ENCODE measurements at places on chromosomes 2 and 18. TPM values are rescaled to one million over a fixed set of nuclear protein-coding genes. Genes with fewer than 3 reads are reported as not detected.

GRCh38 chr2:171104379-171104778, 56.3 kb downstream of the TLK1 start:
- H3K36me3 ChIP-seq = no peaks in the 10 kb centered on the region
- no peaks in the 10 kb centered on the region for H3K4me1 ChIP-seq
- no peaks in the 10 kb centered on the region for H3K27me3 ChIP-seq
- no peak overlapping the region for H3K4me3 ChIP-seq
- DNase-seq = no peak

DNA sequence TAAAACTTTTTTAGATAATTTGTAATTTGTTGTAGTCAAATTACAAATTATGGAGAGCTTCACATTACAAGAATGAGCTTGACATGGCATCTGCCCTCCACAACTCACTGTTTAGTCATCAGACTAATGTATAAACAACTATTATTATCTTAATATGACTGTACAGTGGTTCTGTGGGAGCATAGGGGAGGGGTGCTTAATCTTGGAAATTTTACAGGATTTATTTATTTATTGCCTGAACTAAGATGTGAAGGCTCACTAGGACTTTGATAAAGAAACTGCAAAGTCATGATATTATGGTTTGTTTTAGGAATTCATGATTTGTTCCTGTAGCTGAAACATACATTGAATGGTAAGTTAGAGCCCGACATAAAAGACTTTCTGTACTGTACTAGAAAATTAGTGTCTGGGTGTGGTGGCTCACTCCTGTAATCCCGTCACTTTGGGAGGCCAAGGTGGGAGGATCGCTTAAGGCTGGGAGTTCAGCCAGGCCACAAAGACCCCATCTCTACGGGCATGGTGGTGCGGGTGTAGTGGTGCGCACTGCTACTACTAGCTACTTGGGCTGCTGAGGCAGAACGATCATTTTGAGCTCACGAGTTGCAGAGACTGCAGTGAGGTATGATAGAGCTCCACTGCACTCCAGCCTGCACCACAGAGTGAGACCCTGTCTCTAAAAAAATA, 2.1 kb downstream of the MARCHF7 start:
- H3K36me3 ChIP-seq = no peaks in the 10 kb centered on the region
- DNase-seq = no peak
- H3K4me1 ChIP-seq = peaks cover 9% of the 10 kb centered on the region
- H3K4me3 ChIP-seq = no peak overlapping the region

- no peaks in the 10 kb centered on the region for H3K27me3 ChIP-seq
- peaks cover 2% of the 10 kb centered on the region for H3K4me1 ChIP-seq
- no peak overlapping the region for H3K27ac ChIP-seq
- DNase-seq = no peak
- H3K4me3 ChIP-seq = no peak overlapping the region
Observed at GRCh38 chr2:56231361-56231760, 47.6 kb downstream of the CCDC85A start.

DNA sequence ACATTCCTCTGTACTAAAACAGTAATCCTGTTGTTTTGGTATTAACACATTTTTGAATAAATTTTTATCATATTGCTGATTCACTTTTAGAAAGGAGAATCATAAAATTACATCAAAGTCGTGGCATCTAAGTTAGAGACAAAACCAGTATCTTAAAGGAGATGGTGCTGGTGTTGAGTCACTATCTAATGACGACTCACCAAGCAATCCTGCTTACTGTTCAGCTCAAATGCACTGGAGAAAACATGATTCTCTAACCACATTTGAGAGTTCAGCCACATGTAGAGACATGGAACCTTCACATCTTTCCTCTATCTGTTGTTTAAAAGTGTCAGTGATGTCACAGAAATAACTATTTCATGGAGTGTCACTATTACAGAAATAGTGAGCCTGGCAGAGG, 473.8 kb downstream of the TGIF1 start:
- no peak overlapping the region for H3K4me3 ChIP-seq
- H3K4me1 ChIP-seq = no peaks in the 10 kb centered on the region
- no peak for DNase-seq
- H3K27me3 ChIP-seq = no peaks in the 10 kb centered on the region

DNA sequence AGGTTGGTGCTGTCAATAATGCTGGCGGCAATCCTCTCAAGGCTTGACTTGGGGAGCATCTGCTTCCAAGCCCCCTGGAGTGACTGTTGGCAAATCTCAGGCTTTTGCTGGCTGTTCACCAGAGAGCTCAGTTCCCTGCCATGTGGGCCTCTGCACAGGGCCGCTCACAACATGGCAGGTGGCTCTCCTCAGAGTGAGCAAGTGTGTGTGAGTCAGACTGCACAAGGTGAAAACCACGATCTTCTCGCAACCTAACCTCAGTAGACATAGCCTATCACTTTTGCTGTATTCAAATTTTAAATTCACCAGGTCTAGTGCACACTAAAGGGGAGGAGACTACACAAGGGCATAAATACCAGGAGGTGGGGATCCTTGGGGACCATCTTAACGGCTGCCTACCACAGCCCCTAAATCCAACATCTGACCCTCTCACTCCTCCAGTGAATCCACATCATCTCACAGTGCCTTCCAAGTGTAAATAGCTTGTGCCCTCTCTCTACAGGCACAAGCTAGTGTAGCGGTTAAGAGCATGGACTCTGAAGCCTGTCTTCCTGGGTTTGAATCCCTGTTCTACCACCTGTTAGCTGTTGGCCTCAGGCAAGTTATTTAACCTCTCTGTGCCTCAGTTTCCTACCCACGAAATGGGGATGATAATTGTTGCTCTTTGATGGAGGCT, 187.7 kb upstream of the CXCR4 start:
- H3K4me1 ChIP-seq = no peaks in the 10 kb centered on the region
- H3K4me3 ChIP-seq = no peak overlapping the region
- H3K27me3 ChIP-seq = no peaks in the 10 kb centered on the region
- no peak overlapping the region for H3K27ac ChIP-seq

DNA sequence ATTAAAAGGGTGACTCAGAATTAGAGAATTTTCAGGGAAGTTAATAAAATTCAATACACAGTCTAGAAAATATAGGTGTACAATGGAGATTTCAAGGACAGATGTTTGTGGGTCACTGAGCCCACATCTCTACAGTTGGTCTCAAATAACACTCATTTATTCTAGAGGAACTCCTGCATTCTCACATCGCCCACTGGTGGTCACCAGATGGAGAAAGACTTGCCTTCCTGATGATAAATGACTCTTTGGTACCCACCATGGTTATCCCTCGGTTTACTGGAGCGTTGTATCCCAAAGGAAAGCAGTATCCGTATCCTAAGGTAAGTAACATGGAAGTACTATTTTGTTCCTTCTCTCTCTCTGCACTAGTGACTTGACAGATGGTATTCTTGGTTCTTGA, 1297.1 kb downstream of the DPP10 start:
- no peak for DNase-seq
- no peaks in the 10 kb centered on the region for H3K36me3 ChIP-seq
- H3K4me3 ChIP-seq = no peak overlapping the region
- H3K27ac ChIP-seq = no peak overlapping the region

DNA sequence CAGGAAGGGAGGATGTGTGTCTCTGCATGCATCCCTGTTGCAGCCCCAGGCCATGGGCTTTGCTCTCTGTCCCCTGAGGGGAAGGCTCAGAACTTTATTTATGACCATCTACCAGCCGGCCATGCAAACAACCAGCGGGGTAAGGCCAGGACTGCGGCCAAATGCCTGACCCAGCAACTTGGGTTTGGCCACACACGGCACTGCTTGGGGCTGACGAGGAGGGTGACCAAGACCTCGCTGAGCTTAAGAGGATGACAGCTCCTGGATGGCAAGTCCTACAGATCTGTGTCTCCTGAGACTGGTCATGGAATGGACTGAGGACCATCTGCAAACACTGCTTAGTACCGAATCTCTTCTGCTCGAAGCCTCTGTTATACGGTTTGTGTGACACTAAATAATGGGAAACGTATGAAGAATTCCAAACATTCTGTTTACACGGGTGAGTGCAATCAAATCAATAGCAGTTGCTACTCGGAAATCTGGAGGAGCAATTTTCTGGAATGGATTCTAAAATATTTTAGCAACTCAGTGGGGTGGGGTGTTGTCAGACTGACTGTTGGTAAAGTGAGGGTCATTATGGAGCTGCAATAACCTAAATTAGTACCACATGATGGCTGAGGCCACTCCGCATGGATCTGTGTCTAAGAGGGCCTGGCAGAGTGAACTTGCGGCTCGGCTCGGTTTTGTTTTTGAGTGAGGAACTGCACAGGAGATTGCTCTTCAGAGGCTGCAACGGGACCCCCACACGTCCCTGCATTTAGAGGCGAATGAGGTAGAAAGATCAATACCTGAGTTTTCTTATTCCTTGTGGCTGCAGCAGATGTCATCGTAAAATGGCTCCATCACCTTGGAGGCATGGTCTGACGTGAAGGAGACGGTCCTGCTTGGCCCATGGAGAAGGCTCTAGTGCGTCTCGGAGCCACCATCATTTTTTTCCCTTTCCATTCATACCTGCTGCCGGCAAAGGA, 26.6 kb downstream of the TMEM18 start:
- H3K4me1 ChIP-seq = no peaks in the 10 kb centered on the region
- H3K36me3 ChIP-seq = no peaks in the 10 kb centered on the region
- no peak for DNase-seq
- no peak overlapping the region for H3K4me3 ChIP-seq
- H3K27ac ChIP-seq = no peak overlapping the region
- no peaks in the 10 kb centered on the region for H3K27me3 ChIP-seq

DNA sequence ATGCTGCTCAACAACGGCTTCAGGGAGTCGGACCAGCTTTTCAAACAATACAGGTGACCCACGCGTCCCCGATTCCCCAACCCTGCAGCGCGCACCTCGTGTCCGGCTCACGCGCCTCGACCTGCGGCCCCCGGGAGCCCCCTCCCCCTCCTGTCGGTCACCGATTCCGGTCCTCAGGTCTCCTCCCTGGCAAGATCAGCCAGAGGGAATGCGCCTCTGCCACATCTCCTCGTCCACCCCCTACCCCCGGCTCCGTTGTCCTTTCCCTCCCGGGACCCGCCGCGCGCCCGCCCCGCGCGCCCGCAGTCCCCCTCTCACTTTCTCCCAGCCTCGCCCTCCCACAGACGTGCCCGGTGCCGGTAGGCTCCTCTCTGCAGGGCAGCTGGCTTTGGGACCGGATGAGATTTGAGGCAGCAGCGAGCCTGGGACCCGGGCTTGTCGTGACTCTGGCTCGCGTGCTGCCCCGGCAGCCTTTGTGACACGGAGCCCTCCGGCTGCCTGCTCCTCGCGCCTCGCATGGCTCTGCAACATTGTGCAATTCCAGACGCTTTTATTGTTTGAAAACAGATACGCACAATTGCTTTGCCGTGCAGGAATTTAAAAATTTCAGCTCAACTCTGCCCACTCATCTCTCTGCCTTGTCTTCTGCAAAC, 558 bp downstream of the TTC39C start:
- H3K27me3 ChIP-seq = no peaks in the 10 kb centered on the region
- peak overlapping the region; percentile 88 for H3K4me3 ChIP-seq
- no peak overlapping the region for H3K27ac ChIP-seq
- H3K4me1 ChIP-seq = no peaks in the 10 kb centered on the region
- DNase-seq = peak; percentile 72
- H3K36me3 ChIP-seq = no peaks in the 10 kb centered on the region

DNA sequence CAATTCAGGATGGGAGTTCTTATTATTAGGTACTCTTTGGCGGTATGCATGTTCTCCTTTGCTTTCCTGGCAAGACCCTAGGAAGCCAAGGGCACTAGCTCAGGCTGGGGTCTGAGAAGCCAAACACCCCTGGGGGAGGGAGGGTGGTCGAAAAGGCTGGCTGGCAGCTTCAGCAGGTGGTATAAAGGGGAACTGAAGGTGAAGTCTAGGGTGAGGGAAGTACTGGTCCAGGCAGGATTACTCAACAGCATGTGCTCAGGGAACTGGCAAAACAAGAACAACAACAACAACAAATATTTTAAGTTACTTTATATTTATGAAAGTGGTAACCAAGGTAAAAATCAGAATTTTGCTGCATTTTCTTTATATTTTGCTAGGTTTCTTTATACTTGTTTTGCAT, 40.7 kb upstream of the PCBP1 start:
- DNase-seq = no peak
- H3K4me3 ChIP-seq = no peak overlapping the region
- H3K36me3 ChIP-seq = peaks cover 2% of the 10 kb centered on the region
- H3K27me3 ChIP-seq = no peaks in the 10 kb centered on the region
- no peak overlapping the region for H3K27ac ChIP-seq
- no peaks in the 10 kb centered on the region for H3K4me1 ChIP-seq

DNA sequence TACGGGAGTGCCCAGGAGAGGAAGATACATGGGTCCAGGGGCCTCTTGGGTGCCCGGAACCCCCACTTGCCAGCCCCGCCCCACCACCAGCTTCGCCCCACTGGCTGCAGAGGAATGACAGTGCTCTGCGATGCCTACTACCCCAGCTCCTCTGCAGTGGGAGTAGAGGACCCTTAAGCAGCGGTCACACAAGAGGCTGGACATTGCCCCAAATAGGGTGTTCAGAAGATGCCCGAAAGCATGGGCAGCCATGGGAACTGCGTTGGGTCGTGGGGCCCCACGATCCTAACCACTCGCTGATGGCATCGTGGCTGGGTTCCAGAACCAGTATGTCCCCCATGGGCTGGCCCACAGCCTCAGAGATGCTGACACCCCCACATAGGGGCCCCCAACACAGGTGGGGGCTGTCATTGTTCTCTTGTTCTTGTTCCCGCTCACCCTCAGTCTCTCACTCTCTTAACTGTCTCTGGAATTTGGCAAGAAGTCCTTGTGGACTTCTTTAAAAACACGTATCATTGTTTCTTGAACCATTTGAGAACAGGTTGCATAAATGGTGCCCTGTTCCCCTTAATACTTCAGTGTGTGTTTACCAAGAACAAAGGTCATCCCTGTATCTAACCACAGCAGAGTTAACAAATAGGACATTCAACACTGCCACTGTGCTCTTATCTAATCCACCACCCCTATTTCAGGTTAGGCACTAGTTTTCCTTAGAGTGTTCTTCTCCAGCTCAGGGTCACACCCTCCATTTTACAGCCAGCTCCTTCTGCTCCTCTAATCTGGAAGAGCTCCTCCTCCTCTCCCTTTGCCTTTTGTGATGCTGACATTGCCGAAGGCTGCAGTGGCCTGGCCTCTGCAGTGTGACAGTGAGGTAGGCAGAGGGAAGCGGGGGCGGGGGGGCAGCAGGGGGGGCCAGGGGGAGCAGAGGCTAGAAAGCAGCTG, 76.3 kb downstream of the STPG4 start:
- no peaks in the 10 kb centered on the region for H3K27me3 ChIP-seq
- H3K4me1 ChIP-seq = peaks cover 6% of the 10 kb centered on the region
- H3K27ac ChIP-seq = no peak overlapping the region
- no peaks in the 10 kb centered on the region for H3K36me3 ChIP-seq
- peak; percentile 38 for DNase-seq
- H3K4me3 ChIP-seq = no peak overlapping the region

DNA sequence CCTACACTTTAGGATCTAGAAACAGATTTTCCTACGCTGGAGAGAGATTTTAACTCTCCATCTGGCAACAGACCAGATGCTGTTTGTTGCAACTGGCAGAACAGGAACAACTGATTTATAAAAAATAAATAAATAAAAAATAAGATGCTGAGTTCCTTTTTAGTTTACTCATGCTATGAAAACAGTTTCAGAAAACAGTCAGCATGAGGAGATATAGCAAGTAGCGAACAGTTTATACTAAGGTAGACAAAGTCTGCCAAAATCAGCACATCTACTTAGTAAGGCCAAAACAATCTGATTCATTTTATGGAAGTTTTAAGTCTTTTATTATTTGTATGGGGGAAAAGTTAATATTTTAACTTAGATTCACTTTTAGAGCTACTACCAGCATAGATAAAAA, 974.0 kb upstream of the CNTNAP5 start:
- H3K4me3 ChIP-seq = no peak overlapping the region
- H3K36me3 ChIP-seq = no peaks in the 10 kb centered on the region
- H3K27me3 ChIP-seq = no peaks in the 10 kb centered on the region

Gene CPO
- 0.58 TPM for total RNA-seq

Gene ARHGAP28
- 3.5 TPM for total RNA-seq

Gene ITGB6
- total RNA-seq = 0.18 TPM

Gene MAL
- total RNA-seq = 1.2 TPM

Data from aorta (tissue), 5 donors.